Left renal pelvis (tissue), 4 donors: ENCODE measurements at places on chromosomes 7 and 10. TPM values are rescaled to one million over a fixed set of nuclear protein-coding genes. Genes with fewer than 3 reads are reported as not detected.

- no peak for DNase-seq
Observed at GRCh38 chr7:117273814-117274225, 49.0 kb downstream of the WNT2 start.

- DNase-seq: no peak
Observed at GRCh38 chr7:97735075-97735474, 3.2 kb downstream of the TAC1 start.

DNA sequence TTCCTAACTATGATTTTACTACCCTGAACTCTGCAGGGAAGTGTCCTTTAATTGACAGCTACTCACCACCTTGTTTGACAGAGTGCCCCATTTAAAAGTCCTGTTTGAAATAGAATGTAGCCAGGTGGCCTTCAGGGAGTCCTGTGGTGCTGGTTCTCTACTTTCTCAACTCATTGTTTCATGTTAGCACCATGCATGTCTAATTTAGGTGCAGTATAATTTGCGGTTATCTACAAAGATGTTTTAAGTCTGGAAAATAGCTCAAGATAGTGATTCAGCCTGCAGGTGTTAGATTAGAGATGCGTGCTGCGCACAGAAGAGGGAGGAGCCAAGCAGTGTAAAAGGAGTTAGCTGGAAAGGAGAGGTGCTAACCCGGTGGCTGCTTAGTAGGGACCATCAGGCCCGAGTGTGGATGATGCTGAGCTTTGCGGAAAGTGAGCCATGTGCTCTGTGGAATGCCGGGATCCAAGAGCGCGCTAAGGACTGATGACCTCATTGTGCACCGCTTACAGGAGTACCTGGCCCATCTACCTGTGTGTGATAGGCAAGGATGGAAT, 1.2 kb downstream of the CCM2 start:
- DNase-seq: no peak

GRCh38 chr7:92778972-92779371, 57.4 kb downstream of the CDK6 start:
- DNase-seq: no peak

DNA sequence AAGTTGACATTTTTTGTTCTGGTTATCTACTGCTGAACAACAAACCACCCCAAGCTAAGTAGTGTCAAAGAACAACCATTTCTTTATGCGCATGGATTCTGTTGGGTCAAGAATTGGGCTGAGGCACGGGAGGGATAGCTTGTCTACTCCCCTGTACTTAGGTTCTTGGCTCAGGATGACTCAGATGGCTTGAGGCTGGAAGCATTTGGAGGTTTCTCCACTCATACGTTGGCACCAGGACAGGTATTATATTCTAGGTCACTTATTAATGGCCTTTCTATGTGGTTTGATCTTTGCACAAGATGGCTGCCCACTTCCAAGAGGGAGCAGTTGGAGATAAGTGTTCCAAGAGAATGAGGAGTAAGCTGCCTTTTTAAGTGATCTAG, 11.8 kb upstream of the TFAM start:
- no peak for DNase-seq

- DNase-seq: no peak
Observed at GRCh38 chr7:20519645-20520044, 95.8 kb upstream of the ABCB5 start.

GRCh38 chr10:51097546-51097945, 23.3 kb downstream of the PRKG1 start:
- no peak for DNase-seq

DNA sequence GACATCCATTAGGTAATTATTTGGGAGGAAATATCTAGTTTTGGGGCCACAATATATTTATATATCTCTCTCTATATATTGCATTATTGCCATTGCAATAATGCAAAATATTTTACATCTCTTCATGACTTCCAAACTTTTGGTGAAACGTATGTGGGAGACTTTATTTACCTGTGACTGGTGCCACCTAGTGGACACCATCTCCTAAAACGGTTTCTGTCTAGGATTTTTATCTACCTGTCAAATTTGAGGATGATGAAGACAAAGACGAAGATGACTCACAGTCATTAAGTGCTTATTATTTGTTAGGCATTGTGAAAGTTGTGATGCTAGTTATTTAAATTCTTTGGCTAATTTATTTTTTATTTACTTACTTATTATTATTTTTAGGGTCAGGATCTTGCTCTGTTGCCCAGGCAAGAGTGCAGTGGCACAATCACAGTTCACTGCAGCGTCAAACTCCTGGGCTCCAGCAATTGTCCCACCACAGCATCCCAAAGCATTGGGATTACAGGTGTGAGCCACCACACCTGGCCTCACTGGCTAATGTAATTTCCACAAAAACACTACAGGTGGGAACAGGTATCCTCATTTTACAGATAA, 18.7 kb upstream of the CBLL1 start:
- DNase-seq: no peak

DNA sequence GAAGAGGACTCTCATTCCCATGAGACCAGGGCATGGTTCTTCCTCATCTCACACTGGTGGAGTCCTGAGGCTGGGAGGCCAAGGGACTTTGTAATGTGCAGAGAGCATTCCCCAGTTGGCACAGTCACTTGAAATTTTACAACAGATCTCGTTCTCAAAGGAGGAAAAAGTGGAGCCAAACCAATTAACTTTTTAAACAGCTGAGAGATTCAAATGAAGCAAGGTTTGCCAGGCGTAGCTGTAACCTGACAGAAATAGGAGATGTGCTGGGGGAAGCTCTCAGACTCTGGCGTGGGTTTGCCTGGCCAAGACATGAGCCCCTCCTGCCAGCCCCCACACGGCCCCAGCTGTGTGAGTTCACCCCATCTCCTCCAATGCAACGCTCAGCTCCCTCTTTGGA, 12.0 kb upstream of the CPXM2 start:
- DNase-seq: no peak

DNA sequence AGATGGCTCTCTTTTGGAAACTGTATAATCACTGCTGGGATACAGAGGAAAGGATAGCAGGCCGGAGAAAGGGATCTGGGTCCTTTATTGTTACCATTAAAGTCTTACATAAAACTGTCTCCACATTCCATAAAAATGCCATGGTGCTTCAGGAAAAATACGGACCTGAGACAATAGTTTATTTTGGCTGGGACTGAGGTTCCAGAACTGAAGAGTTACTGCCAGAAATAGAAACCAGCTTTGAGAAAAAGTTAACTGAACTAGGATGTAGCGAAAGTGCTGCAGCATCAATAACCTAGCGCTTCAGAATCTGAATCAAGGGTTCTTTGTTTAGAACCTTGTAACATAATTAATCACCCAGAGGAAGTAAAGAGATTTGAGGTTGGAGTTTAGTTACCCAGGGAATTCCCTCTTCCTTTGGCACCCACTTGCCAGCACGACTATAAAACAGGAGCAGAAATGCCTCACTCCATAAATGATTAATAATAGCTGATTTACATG, 38.0 kb downstream of the MEOX2 start:
- no peak for DNase-seq

The FAM200A gene
- polyA plus RNA-seq: 17.7 TPM

The SLC25A28 gene
- polyA plus RNA-seq: 48.6 TPM

The VWA2 gene
- polyA plus RNA-seq: 0.25 TPM

The CLDN4 gene
- polyA plus RNA-seq: 64.3 TPM

The ADRA2A gene
- polyA plus RNA-seq: 3.3 TPM

The CREB5 gene
- 31.6 TPM for polyA plus RNA-seq

The ZCCHC24 gene
- polyA plus RNA-seq: 25.1 TPM

The LYZL1 gene
- polyA plus RNA-seq: not detected

The ACTL6B gene
- not detected for polyA plus RNA-seq

The WNT2 gene
- polyA plus RNA-seq: 8.5 TPM
